ENCODE measurements at places on chromosomes 5 and 9.

- no peak for DNase-seq
Measured at GRCh38 chr9:90783552-90783951, 18.1 kb upstream of the SYK start.

- no peak for DNase-seq
Measured at GRCh38 chr5:61623401-61624069, 291.5 kb downstream of the ZSWIM6 start.

- DNase-seq = no peak
Measured at GRCh38 chr5:33275391-33275790, 165.4 kb upstream of the TARS1 start.

- DNase-seq = no peak
Measured at GRCh38 chr5:178274781-178275537, 42.4 kb upstream of the PHYKPL start.

DNA sequence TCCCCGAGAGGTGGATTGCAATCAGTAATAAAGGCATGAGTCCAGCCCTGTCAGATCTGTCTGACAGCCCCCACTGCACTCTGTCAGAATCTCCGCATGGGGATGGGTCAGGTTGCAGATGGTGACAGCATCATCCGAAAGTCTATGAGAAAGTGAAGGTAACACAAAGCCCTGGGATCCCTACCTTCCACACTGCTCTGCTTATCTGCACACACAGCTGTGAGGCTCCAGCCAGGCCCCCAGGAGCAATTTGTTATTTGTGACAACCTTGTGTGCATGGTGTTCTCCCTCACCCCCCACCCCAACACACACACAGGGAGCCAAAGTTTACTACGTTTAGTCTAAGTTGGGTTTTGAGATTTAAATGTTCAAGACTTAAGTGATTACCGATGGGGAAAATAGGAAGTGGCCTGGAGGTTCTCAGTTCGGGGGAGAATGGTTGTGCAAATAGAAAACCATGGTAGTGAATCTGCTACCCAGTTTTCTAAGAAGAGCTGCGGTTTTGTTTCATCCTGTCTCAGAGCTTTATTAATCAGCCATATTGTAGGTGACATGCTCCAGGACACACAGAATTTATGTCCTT, 92.7 kb downstream of the SV2C start:
- no peak for DNase-seq

GRCh38 chr9:94783928-94784327, 57.4 kb downstream of the AOPEP start:
- no peak for DNase-seq

DNA sequence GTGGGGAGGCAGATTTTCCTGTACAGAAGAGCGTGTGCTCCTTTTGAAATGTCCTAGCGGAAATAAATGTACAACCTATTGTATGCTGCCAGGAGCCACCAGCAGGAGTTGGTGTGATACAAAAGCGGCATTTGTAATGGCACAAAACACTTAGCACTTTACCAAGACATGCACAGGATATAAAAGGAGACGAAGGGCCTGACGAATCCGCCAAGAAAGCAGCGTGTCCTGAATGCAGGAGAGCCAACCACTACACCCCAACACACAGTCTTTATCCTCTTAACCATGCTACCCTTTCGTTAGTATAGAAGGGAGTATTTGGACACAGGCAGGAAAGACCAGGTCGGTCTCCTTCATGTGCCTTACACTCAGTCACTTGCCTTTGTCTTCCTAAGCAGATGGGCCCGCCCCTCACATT, 218.1 kb downstream of the TRIM32 start:
- no peak for DNase-seq

DNA sequence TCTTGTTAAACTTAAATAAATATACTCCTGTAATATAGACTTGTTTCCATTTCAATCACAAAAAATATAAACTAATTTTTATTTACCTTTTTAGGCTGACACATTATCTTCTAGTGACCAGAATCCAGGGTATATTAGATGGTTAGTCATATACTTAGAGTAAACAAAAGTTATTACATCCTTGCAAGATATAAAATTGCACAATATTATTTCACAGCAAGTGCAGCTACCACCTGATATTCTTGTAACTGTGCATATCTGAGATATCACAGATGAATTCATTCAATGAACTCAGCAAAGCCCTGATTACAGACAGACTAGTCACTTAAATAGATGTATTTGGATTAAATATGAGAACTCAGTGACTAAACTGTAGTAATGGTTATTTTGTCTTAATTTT, 25.6 kb upstream of the ARRDC3 start:
- no peak for DNase-seq

DNA sequence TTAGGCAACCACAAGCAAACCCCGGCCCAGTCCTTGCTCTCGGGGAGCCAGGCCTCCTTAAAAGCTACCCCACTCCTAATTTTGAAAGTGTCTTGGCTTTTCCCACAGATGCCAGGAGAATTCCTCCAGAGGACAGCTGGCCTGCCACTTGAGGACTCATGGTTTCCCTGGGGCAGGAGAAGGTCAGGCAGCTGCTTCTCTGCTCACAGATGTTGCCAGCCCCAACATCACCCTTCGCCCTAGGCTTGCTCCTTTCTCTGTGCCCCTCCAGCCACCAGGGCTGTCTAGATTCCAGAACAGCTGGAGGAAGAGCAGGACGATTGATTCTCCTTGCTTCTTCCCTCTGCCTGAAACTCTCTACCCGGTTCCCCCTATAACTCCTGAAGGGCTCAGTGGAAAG, 8.5 kb downstream of the GGTA1 start:
- no peak for DNase-seq

DNA sequence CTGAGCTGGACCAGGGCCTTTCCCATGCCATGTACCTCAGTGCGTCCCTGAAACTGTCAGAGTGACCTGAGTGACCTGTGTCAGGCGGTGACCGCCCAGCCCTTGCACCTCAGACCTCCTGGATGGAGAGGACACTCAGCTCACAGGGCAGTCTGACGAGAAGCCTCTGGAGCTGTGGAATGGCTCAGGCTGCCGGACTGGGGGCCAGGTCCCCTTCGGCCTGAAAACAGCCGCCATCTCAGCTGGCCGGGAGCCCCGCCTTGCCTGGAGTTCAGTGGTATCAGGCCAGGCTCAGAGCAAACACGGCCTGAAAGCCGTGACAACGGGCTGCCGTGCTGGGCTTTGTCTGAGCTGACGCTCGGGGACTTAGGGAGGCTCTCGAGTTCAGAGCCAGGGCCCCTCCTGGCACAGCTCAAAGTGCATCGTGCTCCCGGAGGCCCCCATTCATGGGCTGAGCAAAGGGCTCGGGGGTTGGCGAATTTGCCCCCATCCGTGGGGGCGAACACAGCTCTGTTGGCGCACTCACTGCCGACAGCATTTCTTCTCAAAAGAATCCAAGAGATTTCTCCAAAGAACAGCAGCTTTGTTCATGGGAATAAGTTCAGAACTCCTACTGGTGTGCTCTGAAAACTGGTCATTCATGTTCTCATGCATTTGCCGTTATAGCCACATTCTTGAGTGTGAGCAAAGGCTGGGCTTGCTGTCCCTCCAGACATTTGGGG, 8.4 kb upstream of the SLC9A3 start:
- DNase-seq = no peak

GRCh38 chr9:17005056-17005823, 129.6 kb upstream of the CNTLN start:
- no peak for DNase-seq

DNA sequence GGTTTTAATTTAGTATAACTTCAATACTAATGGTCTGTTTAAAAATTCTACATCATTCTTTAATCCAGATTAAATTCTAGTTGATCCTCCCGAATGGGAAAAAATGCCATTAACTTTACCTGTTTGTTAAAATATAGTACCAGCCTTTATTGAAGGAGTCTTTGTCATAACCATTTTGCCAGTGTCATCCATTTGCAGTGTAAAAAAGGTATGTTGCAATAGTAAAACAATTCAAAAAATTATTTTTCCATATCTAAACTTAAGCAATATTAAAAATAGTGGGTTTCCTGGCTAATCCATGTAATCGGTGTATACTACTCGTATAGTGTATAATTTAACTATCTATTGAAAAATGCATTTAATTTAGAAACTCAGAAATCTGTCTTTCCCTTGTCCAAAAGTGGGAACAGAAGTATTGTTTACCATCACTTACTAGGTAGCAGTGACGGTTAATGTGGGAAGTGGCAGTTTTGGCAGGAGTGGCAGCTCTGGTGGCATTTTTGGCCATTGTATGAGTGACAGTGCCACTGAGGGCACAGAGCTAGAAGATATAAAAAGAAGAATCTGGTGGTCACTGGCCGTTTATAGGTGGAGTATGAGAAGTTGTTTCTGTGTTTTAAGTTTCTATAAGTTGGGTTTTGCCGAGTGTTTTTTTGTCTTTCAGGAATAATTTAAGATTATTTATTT, 1.9 kb downstream of the AP3S1 start:
- no peak for DNase-seq

GRCh38 chr9:137366445-137366810, 56.5 kb downstream of the EXD3 start:
- no peak for DNase-seq

DNA sequence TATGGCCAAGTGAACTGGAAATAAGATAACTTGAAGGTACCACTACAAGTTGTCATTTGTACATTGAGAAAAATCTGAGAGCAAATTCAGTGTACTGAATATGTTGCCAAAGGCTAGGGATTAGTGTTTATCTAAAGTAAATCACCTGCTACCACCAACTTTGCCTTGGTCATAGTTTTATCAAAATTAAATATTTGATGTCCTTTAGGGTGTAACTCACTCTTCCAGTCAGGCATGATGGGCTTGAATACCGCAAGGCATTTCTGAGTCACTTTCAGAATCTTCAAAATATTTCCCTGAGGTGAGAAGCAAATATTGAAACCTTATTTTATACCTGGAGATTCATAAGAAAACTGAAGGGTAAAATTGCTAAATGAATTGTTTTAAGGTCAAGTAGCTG, 1338.6 kb upstream of the ACO1 start:
- no peak for DNase-seq

DNA sequence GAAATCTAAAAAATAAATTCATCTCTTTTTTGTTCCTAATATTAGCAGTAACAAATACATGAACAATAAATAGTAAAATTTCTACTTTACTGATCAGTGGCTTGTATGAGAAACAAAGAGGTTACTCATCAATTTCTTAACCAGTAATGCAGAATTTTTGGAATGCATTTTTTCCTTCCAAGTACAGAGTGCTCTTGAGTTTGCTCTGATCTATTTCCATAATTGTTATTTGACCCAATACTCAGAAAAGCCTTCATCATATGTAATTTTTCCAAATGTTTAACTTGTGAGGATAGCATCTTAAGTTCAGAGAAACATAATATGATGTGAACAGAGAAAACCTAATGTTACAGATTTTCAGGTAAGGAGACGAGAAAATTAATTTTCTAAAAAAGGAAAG, 47.3 kb downstream of the FBN2 start:
- DNase-seq = no peak

GRCh38 chr5:140978260-140978659, 12.0 kb downstream of the PCDHAC2 start:
- DNase-seq = no peak

DNA sequence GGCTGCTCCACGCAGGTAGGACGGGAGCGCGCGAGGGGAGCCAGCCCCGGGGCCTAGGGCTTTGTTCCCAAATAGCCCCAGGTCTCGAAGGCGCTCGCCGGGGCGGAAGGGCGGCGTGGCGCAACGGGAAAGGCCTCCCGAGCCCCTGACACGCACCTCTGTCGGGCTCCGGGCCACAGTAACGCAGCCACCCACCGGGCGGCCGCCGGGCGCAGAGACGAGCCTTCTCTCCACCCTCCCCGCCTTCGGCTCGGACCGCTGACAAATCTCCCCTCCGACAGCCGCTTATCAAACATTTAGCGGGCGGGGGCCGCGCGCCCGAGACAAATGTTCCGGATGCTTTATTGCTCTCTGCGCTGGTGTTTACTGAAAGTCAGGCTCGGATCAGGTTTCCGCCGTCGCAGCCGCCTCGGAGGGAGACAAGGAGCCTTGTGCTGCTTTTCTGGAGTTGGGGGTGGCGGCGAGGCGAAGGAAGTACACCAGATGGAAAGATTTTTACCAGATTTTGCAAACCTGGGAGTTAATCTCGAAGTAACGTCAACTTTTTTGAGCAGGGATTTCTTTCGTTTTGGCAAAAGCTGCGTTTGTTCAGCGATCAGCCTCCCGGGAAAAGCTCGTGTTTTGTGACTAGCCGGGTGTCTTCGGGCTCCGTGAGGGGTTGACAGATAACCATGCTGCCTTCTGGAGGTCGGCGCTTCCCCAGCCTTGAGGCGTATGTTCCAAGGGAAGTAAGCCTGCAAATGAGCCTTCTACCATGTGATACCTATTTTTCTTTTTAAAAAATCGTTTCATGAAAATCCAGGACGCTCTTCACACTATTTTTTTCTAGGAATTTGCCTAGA, 950 bp downstream of the RGMB start:
- peak; percentile 71 for DNase-seq

GRCh38 chr9:87443461-87443860, 54.2 kb upstream of the DAPK1 start:
- no peak for DNase-seq

GRCh38 chr5:180343110-180343830, 9.9 kb downstream of the GFPT2 start:
- DNase-seq = no peak

DNA sequence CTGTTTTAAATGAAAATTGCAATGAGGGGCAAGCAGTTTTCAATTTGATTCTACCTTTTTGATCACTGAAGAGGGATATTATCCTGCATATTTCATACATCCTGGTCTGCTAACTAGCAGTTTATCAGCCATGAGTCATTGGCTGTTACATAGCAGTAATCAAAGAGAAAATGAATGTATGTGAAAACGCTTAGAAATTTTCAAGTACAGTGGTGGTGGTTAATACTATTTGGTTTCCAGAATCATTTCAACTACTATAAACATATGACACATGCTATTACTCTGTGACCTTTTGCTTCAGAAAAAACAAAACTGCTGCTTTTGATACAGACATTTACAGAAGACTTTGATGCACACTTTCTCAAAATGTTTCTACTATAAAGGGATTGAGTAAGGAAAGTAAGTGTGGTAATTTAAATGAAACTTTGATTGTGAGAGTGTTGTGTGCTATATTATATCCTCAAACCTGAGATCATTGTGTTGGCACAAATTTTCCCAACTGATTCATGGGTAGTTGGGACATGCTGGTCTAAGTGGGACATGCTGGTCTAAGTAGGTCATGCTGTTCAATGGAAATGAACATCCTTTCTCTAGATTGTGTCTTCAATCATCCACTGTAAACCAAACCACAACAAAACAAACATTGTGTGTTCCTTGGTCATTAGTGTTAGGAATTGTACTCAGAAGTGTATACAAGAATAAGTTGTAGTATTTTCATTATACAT, 5.1 kb downstream of the RNF14 start:
- DNase-seq = no peak

GRCh38 chr9:14932641-14933040, 22.4 kb upstream of the FREM1 start:
- DNase-seq = no peak

GRCh38 chr5:624118-624950, 12.2 kb downstream of the CEP72 start:
- DNase-seq = no peak

- DNase-seq = peak; percentile 53
Measured at GRCh38 chr9:92970467-92970923, 23.2 kb downstream of the FGD3 start.

- no peak for DNase-seq
Measured at GRCh38 chr9:101028346-101029314, at the start of gene PLPPR1. Gene PLPPR1 (plus strand): TSS chr9:101028727.

- no peak for DNase-seq
Measured at GRCh38 chr9:81394881-81395675, 294.3 kb downstream of the TLE1 start.
